ENCODE measurements at places on chromosomes 11 and 22.

DNA sequence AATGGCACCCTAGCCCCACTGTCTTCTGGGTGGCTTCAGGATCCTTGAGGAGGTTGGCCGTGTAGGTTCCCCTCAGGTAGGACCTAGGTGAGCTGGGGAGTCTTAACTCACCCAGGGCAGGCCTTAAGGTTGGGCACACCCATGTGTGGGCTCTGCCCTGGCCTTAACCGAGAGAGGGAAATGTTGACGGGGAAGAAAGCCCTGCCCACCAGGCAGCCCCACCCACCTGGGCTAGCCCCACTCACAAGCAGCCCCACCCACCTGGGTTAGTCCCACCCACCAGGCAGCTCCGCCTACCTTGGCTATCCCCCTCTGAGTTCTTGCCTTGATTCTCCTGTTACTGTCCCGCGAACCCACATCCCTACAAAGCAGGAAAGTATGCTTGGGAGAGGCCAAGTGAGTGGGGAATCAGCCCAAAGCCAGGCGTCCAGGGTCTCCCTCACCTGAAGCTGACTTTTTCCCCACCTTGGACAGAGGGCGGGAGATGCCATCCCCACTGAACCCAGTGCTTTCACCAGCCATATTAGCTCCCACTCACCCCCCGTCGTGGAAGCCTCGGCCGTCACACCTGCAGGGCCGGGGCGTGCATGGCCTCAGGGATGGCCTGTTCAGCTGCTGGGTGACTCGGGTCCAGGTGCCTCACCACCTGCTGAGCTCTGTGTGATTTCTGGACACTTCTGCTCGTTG is at the start of gene MYEOV:
TSS of gene MYEOV (plus strand) at position 337 of the 687 bp plus-strand sequence. CDS start 1,200 bp downstream, outside the sequence.
- DNase-seq = no peak

DNA sequence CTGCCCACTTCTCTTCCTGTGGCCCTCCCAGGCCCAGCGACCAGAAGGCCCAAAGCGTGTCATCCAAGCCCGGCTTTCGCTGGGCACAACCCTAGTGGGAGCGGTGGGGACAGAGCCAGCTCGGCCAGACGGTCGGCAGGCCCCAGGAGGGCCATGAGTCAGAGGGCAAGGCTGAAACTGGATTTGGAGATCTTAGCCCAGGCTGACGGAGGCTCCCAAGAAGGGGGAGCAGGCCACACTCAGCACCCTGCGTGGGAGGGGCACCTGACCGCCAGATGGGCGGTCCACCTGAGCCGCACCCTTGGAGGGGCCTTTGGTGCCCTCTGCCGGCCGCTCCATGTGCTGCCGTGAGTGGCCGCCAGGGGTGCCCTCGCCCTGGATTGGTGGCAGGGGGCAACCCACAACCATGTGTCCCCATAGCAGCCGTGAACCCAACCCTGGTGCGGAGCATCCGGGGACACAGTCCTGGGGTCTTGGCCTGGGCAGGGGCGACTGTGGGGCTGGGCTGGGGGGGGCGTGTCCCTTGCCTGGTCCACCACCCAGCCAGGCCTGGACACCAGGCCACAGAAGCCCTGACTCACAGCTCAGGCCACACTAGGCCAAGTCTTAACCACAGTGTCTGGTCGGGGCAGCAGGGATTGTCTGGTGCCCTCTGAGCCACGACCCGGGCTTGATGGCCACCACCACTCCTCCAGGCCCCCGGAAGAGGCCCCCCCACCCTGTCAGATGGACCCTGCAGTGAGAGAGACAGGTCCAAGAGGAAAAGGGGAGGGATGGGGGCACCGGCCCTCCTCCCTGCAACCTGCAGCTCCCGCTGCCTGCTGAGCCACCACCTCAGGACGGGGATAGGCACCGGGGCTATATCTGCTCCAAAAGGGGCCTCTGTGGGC is 19.2 kb upstream of the TALDO1 start:
- DNase-seq = no peak

GRCh38 chr11:58801302-58801701 is 43.2 kb downstream of the GLYATL2 start:
- DNase-seq = no peak

DNA sequence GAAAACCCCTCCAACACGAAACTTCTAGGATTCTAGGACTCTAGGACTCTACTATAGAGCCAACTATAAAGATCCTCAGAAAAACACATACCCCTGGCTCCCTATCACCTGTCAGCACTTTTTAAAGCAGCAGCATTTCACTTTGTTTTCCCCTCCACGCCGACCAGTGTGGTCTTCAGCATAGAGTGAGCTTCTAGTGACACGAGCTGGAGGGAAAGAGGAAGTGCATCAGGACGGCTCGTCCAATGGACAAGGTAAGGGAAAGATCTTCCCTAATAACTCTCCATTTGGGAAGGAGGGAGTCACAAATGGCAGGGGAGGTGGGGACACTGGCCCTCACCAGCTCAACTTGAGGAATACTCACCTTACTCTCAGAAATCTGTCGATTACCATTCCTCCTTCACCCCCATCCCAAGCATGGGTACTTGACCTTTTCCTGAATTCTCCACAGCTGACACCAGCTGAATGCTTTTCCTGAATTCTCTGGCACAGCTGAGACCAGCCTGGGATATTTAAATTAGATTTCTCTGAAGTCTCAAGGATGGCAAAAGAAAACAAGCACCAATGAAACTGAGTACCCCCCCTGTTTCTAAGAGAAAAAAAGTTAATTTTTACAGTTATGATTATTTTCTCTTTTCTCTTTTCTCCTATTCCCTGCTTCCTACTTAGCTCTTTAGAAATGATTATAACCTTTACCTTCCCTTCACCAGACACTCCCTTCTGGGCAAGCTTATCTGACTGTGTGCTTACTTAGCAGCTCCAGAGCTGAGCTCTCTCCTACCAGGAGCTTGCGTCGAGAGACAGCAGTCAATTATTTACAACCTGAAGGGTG is 33.3 kb upstream of the NNMT start:
- no peak for DNase-seq

- DNase-seq = no peak
Observed at GRCh38 chr11:6204706-6205105, 651 bp upstream of the C11orf42 start.

GRCh38 chr11:50178737-50179136 is 146.1 kb downstream of the OR4C45 start:
- DNase-seq = no peak

DNA sequence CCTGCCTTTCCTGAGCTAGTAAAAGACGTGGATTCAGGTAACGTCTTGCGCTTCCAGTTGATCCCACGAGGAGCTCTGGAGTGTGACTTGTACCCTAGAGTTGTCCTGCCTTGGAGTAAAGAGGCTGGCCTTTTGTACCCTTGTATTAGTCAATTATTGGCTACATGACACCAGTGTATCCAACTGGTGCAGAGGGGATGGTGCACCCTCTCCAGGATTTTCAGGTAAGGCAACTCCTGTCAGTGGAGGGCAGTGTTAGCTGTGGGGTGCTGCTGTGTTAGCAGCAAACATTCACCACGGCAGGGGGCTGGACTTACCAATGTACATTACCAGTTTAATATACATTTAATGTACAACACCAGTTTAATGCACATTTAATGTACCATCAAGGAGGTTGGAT is 233.5 kb downstream of the MIAT start:
- DNase-seq = no peak

GRCh38 chr11:1343391-1344055 is 34.1 kb upstream of the TOLLIP start:
- DNase-seq = no peak

- DNase-seq = no peak
Observed at GRCh38 chr11:95924414-95924760, 480 bp upstream of the MTMR2 start.

DNA sequence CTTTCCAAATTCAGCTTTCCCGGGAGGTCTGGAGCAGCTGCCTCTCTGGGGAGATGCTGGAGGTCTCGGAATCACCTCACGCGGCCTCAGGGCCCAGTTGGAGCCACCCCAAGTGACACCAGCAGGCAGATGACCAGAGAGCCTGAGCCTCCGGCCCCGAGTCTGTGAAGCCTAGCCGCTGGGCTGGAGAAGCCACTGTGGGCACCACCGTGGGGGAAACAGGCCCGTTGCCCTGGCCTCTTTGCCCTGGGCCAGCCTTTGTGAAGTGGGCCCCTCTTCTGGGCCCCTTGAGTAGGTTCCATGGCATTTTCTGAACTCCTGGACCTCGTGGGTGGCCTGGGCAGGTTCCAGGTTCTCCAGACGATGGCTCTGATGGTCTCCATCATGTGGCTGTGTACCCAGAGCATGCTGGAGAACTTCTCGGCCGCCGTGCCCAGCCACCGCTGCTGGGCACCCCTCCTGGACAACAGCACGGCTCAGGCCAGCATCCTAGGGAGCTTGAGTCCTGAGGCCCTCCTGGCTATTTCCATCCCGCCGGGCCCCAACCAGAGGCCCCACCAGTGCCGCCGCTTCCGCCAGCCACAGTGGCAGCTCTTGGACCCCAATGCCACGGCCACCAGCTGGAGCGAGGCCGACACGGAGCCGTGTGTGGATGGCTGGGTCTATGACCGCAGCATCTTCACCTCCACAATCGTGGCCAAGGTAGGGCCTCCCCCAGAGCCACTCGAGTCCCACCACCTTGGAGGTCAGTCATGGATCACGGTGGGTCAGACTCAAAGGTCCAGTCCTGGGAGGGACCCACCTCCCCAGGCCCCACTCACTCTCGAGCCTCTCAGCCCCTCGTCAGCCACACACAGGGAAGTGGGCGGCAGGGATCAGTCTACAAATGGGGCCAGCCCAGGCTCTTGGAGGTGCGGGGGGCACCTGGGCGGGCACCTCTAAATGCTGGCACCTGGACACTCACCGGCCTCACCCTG is 525 bp downstream of the SLC22A12 start:
- DNase-seq = no peak

DNA sequence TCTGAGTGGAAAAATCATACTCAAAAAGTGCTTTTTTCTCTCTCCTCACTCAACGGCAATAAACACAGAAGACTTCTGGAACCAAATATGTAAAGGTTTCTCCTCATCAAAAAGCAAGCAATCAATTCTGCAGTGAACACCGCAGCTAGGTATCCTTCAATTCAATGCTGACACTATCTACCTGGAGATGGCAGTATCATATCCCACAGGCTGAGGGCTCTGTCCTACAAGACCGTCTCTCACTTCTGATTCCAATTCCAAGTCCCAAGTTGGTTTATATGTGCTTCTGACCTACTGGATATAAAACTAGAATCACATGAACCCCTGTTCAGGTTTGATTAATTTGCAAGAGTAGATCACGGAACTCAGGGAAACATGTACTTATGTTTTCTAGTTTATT is 59.7 kb upstream of the LUZP2 start:
- DNase-seq = no peak

- DNase-seq = no peak
Observed at GRCh38 chr11:118046051-118046963, 30.6 kb upstream of the TMPRSS4 start.

Data from NCI-H2029 treated with DMSO at 0.1 percent for 48 hours (cell line).